NCI-H446 (cell line): ENCODE measurements at places on chromosomes 3 and 15.

DNA sequence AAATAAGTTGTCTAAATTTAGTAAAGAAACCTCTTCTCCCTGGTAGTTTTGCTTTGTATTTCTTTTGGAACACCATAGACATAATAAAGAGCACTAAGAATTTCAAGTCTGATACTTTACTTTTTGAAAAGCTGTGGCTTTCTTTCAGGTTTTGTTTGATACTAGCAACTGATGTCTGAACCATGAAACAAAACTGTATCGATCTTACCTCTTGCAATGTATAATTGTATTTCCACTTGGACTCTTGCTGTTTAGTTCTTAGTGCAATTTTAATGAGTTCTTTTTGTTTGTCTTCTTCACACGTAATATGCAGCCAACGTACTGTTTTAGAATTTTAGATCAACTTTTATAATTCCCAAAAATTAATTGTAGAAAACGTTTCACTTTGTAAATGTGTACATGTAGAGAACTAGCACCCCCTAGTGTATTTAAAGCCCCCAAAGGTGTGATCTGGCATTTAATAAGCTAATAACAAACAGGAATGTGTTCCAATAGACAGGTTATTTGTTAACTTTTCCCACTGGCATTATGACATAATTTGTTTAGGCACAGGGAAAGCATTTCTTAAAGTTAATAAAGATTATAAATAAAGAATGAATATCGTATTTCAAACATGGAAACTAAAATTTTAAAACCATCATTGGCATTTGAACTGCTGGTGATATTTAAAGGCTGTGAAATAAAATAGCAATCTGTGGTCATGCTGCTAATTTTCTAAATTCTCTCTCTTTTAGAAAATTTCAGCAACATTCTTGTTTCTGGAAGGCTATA lies 289.1 kb upstream of the DNAJC19 start:
- DNase-seq, result no peak

DNA sequence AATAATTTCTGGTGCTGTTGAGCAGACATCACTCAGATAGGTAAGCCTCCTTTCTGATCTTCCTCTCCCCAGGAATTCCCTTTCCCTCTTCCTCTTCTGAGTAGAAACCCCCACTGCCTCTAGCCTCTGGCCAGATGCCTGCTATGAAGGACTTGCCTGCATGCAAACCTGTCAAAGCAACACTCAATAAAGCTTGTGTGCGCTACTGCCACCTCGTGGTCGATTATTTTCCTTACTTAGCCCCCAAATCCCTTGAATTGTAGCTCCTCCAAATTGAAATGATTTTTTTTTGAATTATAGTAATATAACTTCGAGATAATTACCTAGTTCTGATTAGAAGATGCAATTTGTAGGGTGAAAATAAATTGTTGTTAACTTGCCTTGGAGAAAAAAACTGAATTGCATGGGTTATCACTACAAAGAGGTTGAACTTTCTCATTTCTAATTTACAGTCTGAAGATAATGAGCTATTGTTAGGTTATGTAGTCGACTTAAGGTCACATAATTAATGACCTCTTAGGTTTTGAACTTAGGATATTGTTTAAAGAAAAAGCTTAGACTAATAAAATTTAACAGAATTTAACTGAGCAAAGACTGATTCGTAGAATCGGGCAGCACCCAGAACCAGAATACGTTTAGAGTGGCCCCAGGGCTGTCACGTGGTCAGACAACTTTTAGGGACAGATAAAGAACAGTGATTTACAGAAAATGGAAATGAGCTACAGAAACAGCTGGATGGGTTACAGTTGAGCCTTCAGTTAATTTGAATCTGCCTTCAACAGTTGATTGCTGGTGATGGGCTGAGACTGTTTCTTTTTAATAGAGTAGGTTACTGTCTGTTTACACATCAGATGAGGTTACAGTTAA lies 269.3 kb downstream of the ARPP21 start:
- DNase-seq, result peak; percentile 81

DNA sequence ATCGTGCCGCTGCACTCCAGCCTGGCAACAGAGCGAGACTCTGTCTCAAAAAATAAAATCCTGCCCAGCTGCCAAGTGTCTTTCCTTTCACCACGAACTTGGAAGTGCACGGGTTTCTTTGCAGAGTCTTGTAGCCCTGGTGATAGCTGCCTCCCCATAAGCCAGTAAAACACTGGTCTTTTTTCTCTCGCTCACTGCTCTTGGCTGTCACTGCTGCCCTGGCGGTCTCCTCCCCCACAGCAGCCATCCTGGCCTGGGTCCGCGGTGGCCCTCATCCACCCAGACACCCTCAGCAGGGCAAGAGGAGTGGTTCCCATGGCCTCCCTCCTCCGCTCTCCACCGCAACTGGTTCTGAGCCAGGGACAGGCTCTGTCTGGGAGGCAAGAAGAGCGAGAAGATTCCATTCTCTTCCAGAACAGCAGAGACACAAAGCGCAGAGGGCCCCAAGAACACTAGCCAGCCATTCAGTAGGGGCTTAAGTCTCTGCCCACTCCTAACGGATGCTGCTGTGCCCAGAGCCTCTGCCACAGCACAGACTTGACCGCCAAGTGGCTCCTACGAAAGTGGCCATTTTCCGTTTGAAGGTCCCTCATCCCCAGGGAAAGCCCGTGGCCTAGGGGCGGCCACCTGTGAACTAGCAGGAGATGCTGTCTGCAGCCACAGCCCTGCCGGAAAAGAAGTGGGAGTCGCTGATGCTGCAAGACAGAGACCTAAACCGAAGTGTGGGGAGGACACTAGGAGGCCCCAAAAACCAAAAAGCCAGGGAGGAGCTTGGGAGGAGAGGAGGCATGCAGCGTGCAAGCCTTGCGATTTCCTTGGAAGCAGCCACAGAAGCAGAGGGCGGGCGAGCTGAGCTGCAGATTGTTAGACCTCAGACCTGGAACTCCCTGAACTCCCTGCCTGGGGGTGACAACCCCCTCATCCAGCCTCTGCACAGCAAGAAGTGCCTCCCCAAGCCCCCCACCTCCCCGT lies 44.1 kb downstream of the KLHL25 start:
- DNase-seq, result peak; percentile 57

DNA sequence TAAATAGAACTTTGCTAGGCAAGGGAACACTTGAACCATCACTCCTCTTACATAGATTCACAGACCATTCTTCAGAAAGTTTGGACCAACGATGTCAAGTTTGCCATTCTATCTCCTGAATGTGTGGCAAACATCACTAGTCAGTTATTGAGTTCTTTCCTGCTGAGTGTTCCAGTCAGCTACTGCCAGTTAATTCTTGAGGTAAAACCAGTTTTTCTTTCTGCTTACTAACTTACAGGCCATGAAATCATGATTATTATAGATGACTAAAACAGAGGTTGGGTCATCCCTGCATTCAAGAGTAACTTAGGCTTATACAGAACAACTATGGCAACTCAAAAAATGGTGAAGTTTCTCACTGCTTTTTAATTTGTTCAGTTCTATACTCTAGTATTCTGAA lies 88.2 kb downstream of the AP4E1 start:
- DNase-seq, result no peak

DNA sequence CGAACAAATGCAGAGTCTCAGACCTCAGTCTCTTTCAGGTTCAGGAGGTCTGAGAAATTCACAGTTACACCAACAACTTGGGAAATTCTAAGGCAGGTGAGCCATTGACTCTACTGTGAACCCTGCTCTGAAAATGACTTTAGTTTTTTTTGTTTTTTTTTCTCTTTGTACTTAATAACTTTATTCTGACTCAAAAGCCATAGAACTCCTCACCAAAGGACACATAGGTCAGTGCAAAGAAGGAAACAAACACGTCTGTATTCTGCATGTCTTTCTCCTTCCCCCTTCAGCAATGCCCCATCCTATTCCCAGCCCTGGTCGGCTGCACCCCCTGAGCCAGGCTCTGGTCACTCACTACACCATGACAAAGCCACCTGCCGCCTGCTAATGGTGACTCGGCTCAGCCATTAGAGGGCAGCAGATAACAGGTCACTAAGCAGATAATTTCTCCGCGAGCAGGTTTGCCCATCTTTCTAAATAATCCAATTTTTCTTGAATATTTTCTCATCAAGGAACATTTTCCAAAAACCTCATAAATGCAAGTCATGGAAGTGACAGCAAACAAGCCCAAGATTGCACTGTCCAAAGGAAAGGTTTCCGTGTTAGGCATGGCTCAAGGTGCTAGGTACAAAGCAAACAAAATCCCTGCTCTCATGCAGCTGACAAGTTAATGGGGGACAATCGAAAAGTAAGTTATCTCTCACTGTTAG lies 37.7 kb downstream of the TM4SF4 start:
- peak; percentile 82 for DNase-seq

DNA sequence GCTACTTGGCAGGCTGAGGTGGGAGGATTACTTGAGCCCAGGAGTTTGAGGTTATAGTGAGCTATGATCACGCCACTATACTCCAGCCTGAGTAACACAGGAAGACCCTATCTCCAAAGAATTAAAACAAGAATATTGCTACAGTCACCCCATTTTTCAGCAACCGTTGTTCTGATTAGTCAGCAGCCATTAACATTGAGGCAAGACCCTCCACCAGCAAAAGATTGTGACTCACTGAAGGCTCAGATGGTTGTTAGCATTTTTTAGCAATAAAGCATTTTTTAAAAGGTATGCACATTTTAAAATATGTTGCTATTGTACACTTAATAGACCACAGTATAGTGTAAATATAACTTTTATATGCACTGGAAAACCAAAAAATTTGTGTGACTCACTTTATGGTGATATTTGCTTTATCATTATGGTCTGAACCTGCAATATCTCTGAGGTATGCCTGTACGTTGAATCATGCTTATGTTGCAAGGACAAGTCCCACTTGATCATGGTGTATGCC lies 492.6 kb downstream of the SQOR start:
- DNase-seq, result no peak

DNA sequence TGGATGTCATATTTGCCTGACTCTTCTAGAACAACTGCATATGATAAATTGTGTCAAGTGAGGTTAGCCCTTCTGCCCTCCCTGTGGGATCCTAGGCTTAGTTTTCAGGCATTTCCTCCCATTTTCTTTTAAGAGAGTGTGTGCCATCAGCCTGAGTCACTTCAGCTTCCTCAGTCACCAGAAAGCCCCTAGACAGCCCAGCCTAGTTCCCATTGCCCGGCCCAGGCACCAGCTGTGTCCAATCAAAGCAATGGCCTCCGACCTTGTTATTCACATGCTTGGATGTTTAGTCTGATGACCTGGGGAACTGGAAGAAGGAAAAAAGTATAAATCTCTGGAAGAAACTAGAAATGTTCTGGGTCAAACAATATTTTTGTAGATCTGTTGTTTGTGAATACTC lies 221.9 kb upstream of the LRIG1 start:
- DNase-seq, result no peak

DNA sequence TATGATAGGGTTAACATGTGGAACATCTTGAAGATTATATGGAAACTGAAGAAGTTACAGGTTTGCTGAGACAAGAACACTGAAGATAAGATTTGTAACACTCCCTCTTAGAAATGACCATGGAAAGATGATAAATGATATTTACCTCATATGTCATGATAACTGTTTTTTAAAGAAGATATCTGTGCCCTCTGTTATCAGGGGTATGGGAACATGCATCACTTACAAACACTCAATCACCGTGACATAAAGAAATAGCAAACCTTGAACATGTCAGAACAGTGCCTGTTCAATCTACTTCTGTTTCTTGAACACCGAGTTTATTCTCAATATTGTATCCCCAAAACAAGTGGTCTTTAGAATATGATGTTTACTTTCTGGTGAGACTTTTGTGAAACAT lies 149.4 kb downstream of the ROBO2 start:
- DNase-seq, result no peak

GRCh38 chr15:100018191-100018590 lies 285.0 kb upstream of the LYSMD4 start:
- no peak for DNase-seq

- no peak for DNase-seq
These were observed 184.5 kb downstream of the FNDC3B start for GRCh38 chr3:172223870-172224269.

DNA sequence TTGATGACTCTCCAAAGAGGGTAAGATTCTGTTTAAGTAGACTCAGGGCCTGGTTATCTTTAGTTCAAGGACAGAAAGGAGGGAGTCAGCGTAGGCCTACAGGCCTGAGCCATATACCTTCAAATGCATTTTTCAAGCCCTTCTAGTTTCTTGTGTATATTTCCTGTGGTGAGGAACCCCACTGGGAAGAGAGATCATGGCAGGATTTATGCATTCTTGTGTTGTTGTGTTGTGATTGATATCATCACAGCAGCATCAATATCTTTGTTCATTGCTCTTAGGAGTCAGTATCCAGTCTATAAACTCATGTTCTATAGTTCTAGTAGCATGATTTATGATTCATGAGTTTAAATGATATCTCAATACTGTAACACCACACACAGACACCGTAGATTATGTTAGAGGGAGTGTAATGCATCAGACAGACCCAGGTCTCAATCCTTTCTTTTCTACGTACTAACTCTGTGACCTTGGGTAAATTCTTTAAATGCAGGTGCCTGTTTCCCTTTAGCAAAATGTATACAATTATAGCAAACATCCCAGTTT lies 427.5 kb downstream of the PDCD6IP start:
- no peak for DNase-seq

DNA sequence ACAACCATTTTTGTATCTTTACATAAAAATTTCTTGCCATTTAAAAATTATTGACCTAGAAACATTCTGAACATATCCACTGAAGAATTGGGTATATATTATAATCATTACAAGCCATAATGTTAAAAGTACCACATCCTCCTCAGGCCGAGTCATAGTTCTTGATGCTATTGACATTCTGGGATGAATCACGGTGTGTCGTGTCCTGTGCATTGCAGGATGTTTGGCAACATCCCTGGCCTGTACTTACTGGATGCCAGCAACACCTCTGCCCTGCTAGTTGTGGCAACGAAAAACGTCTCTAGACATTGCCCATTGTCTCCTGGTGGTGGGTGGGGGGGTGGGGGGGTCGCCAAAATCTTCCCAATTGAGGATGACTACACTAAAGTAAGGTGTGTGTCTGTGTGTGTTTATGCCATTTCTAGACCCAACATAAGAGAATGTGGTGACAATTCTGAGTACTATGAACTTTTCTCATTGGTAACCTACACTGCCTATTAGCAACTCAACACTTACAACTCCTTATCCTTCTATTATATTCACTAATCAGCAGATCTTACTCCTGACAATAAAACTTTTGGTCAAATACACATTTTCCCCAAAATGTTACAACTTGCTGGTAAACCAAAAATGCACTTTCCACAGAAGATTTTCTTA lies 471.6 kb downstream of the FOXP1 start:
- DNase-seq, result no peak

GRCh38 chr3:182234881-182235280 lies 523.2 kb downstream of the SOX2 start:
- DNase-seq, result no peak

DNA sequence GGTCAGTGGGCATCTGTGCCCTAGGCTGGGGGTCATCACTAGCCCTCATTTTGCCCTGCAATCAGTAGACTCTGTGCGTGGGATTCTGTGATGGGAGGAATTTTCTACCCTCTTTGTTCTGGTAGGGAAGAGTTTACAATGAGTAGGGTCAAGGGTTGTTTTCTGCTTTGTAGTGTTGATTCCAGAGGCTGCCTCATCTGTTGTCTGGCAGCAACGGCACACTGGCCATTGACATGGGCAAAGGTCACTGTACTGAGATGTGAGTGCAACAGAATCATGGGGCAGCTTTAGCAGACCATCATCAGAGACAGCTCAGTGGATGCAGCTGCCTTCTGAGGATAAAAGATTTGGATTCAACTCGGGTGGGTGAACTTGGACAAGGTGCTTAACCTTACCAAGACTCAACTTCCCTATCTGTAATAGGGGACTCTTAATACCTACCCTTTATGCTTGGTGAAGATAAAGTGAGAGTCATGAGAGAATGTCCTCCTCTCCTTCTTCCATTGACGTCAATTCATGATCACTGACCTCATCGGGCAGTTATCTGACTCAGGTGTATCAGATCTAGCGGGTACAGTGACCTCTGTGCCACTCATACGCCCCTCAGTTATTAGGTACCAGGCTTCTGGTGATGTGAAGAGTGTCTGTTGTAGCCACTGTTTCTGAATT lies 127.5 kb downstream of the RPLP1 start:
- DNase-seq, result no peak
